ENCODE measurements at places on chromosomes 7 and 10. TPM values are rescaled to one million over a fixed set of nuclear protein-coding genes. Genes with fewer than 3 reads are reported as not detected.

Gene GLI3
- 29.9 TPM for total RNA-seq

Gene PRKAR2B
- total RNA-seq = 64.1 TPM

Gene CPVL
- total RNA-seq = 44.2 TPM

Gene FAM25G
- not detected for total RNA-seq

Gene GPR85
- 0.33 TPM for total RNA-seq

Gene GPC2
- total RNA-seq = 1.4 TPM

Gene CFAP70
- 10.4 TPM for total RNA-seq

Gene TSPAN13
- 10.2 TPM for total RNA-seq

Gene COL13A1
- 0.73 TPM for total RNA-seq

Gene PAPOLB
- total RNA-seq = 0.48 TPM

Gene RAPGEF5
- 78.0 TPM for total RNA-seq

Gene NEBL
- total RNA-seq = 313 TPM

DNA sequence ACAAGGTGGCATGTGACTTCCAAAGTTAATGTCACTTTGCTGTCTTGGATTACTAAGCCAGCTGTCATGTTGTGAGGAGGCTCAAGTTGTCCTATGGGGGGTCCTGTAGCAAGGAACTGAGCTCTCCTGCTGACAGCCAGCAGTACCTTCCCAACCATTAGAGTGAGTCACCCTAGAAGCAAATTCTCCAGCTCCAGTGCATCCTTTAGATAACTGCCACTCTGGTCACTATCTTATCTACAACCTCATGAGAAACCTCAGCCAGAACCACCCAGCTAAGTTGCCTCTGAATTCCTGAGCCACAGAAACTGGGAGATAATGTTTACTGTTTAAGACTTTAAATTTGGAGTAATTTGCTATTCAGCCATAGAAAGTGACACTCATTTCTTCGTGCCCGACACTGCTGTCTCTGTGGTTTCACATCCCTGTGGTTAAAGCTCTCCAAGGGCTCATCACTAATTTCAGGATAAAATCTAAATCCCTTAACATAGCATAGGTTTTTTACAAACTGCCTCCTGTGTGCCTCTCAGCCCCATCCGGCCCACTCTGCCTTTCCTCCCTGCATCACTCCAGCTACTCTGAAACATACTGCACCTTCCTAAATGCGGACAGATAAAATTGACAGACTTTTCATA lies 83.5 kb downstream of the PRR15 start:
- no peak for DNase-seq

DNA sequence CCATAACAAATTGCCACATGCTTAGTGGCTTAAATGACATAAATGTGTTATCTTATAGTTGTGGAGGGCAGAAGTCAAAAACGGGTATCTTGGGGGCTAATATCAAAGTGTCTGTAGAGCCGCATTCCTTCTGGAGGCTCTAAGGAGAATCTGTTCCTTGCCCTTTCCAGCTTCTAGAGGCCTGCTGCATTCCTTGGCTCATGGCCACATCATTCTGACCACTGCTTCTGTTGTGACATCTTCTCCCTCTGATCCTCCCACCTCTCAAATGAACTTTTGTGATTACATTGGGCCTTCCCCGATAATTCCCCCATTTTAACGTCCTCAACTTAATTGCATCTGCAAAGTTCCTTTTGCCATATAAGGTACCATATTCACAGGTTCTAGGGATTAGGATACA lies 76.1 kb downstream of the CYP26A1 start:
- DNase-seq = peak; percentile 43

- DNase-seq = no peak
Measured at GRCh38 chr10:130867446-130868194, 443.9 kb downstream of the TCERG1L start.

DNA sequence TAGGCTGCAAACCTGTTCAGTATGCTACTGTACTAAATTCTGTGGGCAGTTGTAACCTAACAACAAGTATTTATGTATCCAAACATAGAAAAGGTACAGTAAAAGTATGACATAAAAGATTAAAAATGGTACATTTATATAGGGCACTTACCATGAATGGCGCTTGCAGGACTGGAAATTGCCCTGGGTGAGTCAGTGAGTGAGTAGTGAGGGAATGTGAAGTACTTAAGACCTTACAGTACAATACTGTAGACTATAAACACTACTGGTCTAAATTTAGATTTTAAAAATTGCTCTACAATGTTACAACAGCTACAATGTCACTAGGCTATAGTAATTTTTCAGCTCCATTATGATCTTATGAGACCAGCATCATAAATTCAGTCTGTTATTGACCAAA lies 146.0 kb upstream of the GNAI1 start:
- DNase-seq = no peak

- no peak for DNase-seq
Measured at GRCh38 chr10:93334901-93335327, 147.2 kb downstream of the MYOF start.

- DNase-seq = no peak
Measured at GRCh38 chr10:81479316-81479715, 395.7 kb upstream of the NRG3 start.

DNA sequence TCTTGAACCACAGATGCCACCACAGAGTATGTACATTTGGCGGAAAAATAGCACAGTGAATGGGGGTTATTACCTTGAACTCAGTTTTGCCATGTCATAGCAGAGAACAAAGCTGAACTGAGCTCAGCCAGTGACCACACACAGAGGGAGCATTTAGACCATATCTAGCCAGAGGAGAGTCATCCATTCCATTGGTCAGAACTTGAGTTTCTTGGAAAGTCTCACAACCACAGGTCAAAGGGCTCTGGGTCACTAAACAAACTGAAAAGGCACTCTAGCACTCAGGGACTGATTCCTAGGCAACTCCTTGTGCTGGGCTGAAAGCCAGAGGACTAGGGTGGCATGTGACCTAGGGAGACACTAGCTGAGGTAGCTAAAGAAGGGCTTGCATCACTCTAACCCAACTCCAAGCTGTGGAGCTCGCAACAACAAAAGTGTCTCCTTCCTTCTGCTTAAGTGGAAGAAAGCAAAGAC lies 239.7 kb upstream of the SEMA3D start:
- no peak for DNase-seq

DNA sequence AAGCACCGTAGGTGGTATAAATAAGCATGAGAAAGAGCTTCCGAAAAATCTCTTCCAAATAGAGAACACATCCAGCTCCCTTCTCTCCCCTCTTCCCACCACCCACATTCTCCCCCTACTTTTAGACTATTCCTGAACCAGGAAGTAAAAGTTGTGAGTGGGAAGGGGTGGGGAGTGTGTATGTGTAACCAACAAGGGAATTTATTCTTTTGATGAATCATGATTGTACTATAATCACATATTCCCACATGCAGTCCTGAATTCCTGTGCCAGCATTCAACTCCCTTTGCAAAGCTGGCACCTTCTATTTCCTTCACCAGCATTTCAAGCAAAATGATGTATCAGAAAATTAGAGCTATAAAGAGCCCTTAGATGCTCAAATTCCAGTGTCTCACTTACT lies 230.6 kb upstream of the CHRM2 start:
- DNase-seq = no peak

DNA sequence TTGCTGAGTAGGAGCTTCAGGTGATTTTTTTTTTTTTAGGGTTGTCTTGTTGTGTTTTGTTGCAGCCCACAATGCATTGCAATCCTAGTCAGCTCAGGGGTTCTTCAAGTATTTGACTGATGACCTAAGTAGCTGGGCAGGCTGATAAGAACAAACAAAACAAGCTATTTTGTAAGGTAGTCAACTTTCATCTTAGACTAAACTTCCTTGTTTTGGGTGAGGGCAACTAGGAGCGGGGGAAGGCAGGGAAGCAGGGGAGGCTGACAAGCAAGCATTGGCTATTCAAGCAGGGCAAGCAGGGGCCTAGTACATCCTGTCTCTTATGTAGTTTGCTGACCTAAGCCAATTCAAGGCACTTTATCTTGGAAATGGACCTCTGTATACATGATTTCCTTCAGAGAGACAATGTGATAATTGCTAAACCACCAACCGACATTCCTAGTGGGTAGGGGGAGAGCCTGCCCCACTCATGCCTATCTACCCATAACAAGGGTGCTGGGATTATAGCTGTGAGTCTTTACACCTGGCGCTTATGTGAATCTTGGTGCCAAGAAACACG lies 163.3 kb upstream of the PRKCQ start:
- DNase-seq = no peak

DNA sequence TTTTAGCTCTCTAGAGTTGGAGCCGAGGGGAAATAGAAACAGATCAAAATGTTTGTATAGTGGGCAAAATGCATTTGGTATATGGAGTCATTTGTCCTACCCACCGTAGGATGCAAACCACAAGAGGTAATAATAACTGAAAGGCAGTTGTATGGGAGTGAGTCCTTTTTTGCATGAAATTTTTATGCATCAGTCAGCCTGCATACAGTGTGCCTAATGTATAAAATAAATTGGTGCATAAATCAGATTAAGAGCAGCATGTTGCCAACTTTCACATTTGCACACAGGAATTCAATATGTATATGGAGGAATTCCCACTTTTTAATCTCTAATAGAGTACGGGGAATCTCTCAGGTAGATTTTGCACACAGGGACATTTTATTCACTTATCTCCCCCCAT lies 262.8 kb downstream of the LRMDA start:
- no peak for DNase-seq

DNA sequence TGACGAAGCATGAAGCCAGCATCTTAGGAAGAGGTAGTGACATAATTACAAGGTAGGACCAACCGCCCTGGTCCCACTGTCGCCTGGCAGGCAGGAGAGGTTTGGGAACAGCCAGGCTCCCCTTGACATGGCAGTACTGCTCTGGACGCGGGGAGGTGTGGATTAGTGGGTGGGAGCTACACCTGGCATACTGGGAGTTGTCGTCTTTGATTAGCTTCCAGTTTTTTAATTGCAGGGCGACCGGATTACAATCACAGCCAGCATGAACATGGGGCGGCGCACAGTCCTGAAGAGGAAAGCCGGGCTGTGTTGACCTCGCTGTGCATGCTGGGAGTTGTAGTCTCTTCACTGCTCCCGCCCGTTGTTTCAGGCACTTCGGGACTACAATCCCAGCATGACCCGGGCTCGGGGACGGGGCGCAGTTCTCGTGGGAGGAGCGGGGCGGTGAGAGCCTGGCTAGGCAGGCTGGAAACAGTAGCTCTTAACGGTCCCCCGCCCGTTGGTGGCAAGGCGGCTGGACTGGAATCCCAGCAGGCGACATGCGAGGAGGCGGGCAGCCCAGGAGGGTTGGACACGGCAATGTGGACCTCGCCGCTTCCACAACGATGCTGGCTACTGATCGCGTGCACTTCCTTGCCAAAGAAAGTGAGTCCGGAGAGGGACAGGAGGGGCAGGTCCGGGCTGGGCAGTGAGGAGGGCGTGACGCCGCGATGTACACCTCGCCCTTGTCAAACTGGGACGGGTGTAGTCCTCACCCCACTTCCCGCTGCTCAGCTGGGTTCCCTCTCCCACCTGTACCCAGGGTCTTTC lies 98.0 kb upstream of the ZNF722 start:
- peak; percentile 86 for DNase-seq

- no peak for DNase-seq
Measured at GRCh38 chr7:143435266-143435665, 8.0 kb upstream of the TAS2R60 start.

- no peak for DNase-seq
Measured at GRCh38 chr10:118595598-118596425, at the start of gene PRLHR. Gene PRLHR (minus strand): TSS chr10:118595648. CDS start chr10:118595244, 404 bp downstream.

DNA sequence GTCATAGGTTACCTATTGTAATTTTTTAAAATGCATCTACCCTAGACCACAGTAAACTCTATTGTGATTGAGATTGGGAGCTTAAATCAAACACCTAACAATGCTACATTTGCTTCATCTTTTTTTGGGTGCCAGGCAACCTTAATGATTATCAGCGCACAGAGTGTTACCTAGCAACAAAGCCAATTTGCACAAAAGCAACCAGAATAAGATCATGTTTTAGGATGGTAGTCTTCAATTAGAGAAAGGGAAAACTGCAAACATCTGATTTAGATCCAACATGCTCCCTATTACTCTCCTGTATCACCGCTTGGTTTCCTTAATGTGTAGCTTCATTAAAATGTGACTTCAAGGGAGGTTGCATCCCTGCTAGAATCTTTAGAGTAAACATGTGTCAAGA lies 226.9 kb downstream of the ABCA13 start:
- no peak for DNase-seq

GRCh38 chr7:12158334-12159060 lies 52.6 kb upstream of the TMEM106B start:
- DNase-seq = no peak

DNA sequence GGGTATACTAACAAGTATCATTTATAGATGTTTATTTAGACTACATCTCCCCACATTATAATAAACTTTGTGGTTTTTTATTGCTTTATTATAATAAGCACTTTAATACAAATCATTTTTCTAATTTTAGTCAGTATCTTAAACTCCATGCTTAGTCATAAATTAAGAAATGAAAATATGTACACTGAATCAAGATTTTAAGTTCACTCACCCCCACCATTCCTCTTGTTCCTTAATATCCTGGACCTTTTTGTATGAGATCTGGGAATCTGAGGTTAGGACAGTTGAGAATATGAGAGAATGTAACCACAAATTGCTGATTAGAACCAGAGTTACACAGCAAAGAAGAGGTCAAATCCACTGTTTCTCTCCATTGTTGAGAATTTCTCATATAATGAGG lies 93.6 kb upstream of the WNT16 start:
- DNase-seq = no peak

DNA sequence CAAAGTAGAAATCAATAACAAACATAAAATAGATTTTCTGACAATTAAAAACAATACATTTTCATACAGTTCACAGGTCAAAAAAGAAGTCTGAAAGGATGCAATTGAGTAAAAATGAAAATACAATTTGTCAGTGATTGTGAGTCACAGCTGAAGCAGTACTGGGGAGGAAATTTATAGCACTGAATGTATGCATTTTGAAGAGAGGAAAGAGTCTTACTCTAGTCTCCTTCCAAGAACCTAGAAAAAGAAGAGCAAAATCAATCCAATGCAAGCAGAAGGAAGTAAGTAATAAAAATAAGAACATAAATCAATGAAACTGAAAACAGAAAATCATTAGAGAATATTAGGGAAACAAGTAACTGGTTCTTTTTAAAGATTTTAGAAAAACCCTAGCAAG lies 507.2 kb upstream of the IGFBP3 start:
- no peak for DNase-seq

DNA sequence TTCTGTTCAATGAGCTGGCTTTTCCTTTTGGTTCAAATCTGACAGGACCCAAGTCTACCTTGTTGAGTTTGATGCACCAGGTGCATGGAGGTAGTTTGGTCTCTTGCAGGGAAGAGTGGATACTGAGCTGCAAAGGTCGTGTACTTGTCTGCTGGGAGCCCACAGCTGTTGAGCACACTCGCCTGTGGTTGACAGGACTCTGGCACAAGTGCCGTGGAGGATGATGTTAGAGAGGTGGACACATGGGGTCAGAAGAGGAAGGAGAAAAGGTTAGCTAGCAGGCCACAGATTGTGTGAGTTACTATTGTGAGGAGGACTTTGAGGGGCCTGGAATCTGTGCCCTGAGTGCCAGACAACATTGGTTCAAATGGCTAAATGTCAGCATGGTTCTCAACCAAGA lies 197.3 kb downstream of the CREB5 start:
- DNase-seq = no peak

GRCh38 chr7:148058092-148058491 lies 532.5 kb upstream of the C7orf33 start:
- DNase-seq = no peak

- DNase-seq = no peak
Measured at GRCh38 chr10:78891741-78892140, 177.0 kb upstream of the ZMIZ1 start.

- no peak for DNase-seq
Measured at GRCh38 chr10:7787150-7787856, 490 bp downstream of the KIN start.

All from breast epithelium (tissue), 4 donors.